Stimulated activated CD4-positive, alpha-beta T cell treated with anti-CD3 and anti-CD28 coated beads, Interleukin-4, amount 100 ng/mL, for 4 hours (primary cell): ENCODE measurements at places on chromosomes 5 and 9.

GRCh38 chr9:75907329-75907728, 16.9 kb downstream of the PCSK5 start:
- no peak for DNase-seq

DNA sequence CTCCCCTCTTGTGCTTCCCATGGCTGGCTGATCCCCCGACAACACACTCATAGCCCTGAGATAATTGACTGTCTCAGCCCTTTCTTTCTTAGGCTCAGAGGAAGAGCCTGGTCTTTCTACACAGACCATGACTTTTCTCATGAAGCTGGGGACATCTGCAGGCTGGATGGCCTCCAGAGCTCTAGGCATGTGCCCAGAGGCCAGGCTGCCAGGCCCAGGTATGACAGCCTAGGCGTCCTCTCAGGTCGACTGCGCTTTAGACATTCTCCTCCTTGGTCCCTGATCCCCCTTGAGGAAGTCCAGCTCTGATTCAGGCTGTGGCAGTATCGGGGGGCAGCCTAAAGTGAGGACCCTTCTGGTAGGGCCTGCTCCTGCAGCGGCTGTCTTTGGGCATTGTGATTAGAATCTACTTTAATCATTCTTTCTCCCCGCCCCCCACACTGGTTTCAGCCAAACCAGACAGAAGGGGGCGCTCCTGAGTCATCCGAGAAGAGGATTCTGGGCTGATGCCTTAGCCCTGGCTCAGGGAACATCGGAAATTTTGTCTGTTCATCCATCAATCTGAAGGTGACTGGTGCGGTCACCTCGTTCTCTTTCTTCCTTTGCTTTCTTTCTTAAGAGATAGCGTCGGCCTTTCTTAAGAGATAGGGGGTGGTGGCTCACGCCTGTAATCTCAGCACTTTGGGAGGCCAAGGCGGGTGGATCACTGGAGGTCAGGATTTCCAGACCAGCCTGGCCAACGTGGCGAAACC, 66.5 kb upstream of the HSPA9 start:
- peak; percentile 72 for DNase-seq

GRCh38 chr5:122195802-122196394, 66.6 kb downstream of the ZNF474 start:
- DNase-seq = no peak

- DNase-seq = no peak
Observed at GRCh38 chr5:89584339-89584956, 701.5 kb upstream of the MEF2C start.

DNA sequence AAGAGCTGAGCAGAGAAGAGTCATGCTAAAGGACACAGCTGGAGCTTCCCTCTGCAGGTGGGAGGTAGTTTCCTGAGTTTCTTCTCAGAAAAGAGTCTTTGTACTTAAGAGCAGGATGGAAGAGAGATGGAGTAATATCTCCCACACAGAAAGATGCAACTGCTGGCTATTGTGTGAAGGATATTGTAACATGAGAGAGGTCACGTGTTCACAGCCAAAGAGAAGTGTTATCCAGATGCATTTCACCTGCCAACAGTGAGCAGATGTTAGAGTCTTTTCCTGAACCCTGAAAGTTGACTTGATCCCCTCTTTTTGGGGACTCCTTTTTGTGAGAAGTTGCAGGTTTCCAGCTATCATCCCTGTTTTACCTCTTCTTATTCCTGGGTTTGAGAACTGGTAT, 14.0 kb upstream of the TRIO start:
- no peak for DNase-seq

- no peak for DNase-seq
Observed at GRCh38 chr5:1521671-1522600, 1.8 kb downstream of the LPCAT1 start.

DNA sequence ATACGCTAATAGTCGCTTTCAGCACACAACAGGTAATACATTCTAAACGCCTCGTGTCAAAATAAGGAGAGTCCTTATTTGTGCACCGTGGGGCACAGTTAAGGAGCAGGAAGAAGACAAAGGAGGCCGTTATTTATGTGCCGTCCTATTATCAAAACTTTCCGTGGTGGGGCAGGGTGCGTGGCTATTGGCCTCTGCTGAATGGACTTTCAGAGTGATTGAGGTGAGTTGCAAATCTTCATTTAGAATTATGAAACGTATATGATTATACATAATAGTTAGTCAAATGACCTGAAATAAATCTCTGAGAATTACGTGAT, 833 bp downstream of the C5orf24 start:
- DNase-seq = peak; percentile 11

DNA sequence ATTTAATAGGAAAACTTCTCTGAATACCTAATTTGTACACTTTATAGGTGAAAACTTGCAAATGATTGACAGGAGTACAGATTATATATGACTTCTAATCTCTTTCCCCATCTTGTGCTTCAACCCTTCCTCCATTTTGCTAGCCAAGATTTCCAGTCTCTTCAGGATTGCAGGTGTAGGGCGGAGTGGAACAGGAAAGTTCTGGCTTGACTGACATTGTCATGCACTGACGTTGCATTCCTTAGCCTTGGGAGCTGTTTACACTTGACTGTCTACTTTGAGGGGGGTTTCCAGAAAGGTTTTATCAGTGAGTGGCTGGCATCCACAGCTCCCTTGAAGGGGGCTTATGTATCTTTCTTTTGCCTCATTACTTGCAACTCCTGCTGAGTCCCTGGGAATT, 34.1 kb upstream of the GRIA1 start:
- DNase-seq = no peak

DNA sequence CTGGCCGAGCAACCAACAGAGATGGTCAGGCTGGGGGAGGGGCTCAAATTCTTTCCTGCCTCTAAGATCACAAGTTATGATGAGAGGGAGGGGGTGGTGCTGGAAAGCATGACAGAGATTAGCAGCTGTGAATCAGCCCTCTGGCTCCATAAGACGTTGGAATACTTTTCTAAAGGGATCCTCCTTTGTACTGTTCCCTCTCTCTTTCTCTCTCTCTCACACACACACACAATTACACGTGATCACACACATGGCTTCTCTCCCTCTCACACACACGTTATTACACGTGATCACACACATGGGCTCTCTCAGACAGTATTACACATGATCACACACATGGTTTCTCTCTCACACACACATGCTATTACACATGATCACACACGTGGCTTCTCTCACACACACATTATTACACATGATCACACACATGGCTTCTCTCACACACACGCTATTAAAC, at the start of gene SLC45A2:
SLC45A2 (minus strand) TSS at position 23 of the 454 bp plus-strand sequence. CDS start 110 bp downstream, outside the sequence.
- DNase-seq = no peak

DNA sequence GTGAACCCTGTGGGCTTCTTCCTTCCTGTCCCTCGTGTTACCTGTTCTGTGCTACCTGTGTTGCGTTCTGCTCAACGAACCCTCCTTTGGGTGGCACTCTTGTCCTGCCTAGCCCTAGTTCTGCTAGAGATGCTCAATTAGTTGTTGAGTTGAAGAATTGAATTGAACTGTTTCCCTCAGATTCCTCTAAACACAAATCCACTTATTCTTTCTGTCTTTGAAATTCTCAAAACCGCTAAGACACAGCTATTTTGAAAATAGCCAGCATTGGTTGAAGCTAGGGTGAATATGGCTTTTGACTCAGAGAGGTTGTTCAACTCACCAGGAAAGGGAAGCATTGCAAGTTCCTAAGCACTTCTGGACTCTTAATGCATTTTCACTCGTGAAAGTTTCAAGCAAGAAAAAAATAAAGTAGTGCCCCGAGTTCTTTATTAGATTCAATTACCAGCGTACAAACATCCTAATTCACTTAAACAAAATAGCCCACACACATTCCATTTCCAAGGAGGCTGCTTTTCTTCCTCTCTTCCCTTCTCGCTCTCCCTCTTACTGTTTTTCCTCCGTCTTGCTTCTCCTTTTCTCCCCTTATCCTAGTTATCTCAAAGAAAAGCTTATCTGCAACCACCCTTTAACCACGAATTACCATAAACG, 642 bp upstream of the ITGA1 start:
- peak; percentile 44 for DNase-seq

DNA sequence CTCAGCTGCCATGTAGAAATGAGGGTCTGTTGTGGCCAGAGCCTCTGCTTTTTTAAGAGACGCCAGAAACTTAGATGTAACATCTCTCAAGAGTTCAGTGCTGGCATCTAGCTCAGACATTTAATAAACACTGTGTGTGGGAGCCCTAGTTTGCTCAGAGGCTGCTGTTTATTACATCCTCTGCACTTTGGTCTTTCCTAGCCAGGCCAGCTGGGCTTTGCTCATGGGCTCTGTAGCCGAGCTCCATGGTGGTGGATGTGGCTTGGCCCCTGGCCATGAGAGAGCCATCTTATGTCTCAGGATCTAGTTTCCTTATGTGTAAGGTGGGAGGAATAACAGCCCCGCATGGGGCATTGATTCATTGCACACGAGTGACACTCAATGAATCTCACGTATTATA, 30.0 kb downstream of the ARHGEF37 start:
- DNase-seq = no peak

DNA sequence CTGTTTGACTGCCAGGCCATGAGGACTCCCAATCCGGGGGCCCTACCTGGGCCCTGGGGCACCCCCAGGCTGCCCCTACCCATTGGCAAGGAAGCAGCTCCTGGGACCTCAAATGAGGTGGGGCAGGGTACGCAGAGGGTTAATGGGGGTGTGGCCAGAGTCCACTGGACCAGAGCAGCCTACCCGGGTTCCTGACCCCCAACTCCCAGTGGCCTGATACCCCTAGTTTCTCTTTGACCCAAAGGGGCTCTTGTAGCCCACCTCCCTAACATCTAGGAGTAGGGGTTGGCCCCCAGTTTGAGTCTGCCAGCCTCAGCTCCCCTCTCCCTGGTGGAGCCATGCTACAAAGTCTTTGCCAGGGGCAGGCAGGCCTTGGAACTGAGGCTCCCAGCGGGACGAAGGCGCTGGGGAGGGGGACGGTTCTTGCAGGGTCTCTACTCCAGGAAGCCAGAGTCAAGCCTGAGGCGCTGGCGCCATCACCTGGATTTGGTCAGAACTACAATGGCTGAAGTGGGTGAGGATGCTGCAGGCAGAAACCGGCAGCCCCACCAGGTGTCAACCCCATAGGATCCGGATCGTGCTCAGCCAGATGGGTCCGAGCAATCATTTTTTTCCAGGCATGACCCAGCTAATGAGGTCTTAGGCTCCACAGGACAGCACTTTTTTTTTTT, 8.4 kb upstream of the CERCAM start:
- peak; percentile 33 for DNase-seq

DNA sequence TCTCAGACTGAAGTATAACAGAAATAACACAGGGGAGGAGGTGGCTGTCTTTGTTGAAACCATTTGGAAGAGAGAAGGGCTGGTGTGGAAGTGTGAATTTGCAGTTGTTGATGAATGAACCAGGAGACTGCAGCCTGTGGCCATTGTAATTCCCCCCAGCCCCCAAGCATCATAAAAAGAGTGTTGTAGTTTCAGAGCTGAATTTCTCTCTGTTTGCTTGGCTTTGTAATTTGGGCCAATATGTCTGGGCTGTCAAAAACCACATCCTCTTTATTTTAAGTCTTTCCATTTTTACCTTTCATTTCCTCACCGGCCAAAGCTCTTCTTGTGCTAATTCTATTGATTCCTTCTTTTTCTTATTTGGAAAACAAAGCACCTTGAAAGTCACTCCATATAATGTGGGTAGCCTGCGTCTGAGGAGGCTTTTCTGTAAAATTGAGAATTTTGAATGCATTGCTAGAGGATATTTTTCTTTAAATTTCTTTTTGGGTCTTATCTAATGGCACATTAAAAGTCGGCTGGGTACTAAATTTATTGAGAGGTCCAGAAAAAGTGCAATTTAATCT, 383.3 kb downstream of the OSTF1 start:
- DNase-seq = no peak

GRCh38 chr5:14263113-14263512, 120.0 kb downstream of the TRIO start:
- no peak for DNase-seq

DNA sequence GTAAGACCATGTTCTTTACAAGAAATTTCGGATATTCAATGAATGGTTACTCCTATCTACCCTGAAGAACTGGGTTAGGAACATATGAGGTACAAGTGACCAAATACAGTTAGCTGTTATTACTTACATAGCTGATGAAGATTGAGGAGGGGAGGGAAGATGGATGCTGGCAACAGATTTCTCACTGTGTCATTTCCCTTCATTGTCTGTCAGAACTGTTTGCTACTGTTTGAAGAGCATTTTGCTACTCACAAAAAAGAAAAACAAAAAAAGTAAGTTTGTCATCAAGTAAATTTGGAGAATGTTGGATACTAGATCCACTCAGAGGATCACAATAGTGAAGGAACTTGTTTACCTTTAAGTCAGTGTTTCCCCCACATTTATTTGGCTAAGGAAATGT, 53.7 kb downstream of the ENC1 start:
- DNase-seq = no peak

- DNase-seq = no peak
Observed at GRCh38 chr9:128056887-128057723, 10.0 kb downstream of the NAIF1 start.

GRCh38 chr5:134493461-134494055, 31.9 kb upstream of the JADE2 start:
- no peak for DNase-seq

GRCh38 chr9:127635201-127635735, 23.2 kb downstream of the STXBP1 start:
- no peak for DNase-seq

- DNase-seq = no peak
Observed at GRCh38 chr5:157506981-157507780, 47.2 kb downstream of the NIPAL4 start.

DNA sequence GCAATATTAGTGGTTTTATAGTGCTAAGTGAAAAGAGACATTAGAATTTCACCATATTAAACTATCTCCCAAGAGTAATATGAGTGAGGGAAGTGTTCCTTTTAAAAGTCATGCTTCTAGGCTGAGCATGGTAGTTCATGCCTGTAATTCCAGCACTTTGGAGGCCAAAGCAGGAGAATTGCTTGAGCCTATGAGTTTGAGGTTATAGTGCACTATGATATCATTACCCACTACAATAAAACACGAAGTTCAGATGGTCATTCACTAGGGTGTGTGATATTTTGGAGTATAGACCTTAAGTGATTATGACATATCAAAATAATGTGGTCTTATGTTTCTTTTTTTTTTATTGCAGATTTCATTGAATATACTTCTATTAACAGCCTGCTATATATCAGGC, 6.7 kb downstream of the KIF2A start:
- DNase-seq = no peak

DNA sequence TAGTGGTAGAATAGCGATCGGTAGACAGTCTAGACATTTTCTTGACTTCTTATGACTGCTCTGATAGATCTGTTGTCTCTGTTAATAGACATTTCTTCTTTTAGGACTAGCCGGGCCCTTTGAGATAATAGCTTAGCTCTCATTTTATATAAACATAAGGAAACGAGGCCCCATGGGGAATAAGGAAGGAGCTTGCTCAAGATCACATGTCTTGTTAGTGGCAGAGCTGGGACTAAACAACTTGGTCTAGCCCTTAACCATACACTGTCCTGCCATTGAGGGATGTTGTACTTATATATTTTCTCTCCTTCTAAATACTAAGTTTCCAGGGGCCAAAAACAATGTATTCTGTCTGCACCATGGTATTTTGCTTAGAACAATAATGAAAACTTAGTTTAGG, 140.0 kb downstream of the GCNT1 start:
- no peak for DNase-seq

DNA sequence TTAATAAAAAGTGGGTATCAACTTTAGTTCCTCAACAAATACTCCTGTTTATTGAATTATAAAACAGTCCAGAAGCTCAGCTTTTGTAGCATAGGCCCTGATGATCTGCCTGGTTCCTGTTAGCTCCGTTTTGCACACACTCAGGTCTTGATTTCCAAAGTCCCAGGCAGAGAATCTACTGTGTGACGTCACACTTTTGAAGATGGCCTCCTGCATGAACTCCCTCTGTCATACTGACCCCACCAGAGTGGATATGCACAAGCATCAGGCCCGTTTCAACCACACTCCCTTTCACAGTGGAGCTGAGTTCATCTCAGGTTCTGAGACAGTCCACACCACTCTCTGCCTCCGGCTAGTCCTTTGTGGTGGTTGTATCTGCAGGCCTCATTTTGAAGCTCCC, 353.1 kb downstream of the PTPRD start:
- no peak for DNase-seq
